ENCODE measurements at places on chromosomes 1 and 21. TPM values are rescaled to one million over a fixed set of nuclear protein-coding genes. Genes with fewer than 3 reads are reported as not detected.

DNA sequence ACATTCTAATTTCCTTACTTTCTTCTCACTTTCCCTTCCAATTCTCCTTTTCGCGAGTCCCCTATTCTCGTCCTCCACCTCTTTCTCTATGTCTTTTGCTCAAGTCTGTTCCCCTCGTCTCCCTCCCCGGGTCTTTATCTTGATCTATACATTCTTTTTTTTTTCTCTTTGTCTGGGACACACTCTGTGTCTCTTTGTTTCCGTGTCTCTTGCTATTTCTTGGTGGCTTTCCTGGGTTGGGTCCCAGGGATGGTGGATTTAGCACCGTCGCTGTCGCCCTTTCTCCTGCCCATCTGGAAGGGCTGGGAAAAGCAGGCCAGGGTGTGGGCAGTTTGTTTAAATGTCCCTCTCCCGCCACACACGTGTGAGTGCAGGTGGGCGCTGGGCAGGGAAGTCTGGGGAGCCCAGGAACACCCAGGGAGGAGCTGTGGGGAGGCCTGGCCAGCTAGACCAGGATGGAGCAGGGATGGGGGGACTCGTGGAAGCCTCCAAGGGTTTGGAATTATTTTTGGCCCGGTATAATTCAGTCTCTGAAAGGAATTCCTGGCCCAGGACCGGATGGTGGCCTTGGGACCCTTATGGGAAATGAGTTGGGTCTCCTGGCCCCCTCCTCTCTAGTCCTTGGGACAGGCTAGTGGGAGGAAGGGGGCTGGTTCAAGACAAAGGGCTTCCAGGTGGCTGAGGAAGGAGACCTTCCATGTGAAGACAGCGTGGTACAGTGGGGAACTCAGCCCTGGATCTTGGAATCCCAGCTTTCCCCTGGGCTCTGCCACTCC is 9.5 kb upstream of the ID3 start:
- DNase-seq, result no peak

DNA sequence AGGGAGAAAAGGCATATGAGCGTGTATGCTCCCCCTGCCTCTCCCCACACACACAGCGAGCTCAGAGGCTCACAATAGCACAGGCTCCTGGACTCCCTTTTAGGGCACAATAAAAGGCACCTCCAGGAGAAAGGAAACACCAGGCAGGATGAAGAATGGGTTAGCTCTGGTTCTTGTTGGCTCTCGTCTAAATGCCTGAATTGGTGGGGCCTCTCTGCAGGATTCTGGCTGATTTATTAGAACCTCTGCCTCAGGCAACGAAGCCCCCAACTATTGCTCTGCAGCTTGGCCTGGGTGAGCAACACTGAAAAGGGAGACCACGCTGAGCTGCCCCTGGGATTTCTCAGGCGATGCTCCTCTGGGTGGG is 590.9 kb upstream of the PLXNA2 start:
- DNase-seq, result no peak

DNA sequence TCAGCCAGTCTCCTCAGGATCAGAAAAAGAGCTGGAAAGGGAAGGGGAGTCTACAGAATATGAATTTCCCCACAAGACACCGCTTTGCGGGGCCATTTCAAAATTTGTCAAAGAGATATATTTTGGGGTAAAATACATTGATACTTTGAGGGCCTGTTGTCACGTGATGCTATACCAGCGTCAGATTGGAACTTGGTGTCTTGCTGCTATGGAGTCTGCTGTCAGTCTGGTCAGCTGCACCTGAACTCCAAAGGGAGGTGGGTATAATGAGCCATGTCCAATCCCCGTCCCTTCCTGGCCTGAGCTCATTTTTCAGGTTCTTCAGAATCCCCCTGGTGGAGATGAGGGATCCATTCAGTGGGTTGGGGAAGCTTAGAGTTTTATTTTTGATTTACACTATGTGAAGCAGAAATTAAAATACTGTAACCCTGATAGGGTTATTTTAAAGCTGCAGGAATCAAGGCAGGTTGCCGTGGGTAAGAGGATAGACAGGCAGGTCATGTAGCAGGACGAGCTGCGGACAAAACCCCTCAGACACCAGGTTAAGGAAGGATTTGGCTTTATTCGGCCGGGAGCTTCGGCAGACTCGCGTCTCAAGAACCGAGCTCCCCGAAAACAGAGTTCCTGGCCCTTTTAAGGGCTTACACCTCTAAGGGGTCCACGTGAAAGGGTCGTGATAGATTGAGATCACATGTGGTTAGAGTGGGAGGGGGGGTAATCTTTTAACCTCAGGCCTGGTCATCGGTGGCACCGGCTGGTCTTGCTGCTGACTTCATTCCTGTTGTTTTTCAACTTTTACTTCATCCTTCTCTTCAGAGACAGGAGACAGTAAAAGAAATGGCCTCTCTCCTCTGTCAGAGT is 2.2 kb upstream of the POFUT2 start:
- DNase-seq, result peak; percentile 30

GRCh38 chr1:198440842-198441241 is 99.6 kb downstream of the ATP6V1G3 start:
- no peak for DNase-seq

DNA sequence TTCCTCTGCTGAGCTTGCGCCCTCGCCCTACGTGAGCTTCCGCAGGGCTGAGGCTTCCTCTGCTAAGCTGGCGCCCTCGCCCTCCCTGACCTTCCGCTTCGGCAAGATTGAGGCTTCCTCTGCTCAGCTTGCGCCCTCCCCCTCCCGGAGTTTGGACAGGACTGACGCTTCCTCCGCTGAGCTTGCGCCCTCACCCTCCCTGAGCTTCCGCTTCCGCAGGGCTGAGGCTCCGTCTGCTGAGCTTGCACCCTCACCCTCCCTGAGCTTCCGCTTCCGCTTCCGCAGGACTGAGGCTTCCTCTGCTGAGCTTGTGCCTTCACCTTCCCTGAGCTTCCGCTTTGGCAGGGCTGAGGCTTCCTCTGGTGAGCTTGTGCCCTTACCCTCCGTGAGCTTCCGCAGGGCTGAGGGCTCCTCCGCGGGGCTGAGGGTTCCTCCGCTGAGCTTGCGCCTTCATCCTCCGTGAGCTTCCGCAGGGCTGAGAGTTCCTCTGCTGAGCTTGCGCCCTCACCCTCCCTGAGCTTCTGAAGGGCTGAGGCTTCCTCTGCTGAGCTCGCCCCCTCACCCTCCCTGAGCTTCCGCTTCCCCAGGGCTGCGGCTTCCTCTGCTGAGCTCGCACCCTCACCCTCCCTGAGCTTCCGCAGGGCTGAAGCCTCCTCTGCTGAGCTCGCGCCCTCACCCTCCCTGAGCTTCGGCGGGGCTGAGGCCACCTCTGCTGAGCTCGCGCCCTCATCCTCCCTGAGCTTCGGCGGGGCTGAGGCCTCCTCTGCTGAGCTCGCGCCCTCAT is 753.6 kb upstream of the TPTE start:
- no peak for DNase-seq

DNA sequence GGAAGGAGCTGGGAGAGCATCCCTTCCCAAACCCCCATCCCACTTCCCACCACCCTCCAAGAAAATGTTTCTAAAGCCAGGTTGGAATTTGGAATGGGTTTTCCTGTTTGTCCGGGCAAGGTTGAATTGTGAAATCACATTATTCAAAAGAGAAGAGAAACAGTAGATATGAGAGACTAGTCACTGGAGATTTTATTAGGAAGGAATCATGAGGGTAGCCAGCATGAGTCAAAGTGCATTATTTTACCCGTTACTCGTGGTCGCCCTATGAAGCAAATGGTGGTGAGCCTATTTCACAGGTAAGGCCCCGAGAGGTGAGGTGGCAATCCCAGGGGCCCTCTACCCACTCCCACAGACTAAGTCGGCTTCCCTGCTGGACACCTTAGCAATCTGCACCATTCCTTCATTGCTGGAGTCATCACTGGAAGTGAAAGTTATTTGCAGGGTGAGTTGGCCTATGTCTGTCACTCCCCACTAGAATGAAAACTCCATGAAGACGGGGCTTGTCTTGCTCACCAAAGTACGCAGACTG is 52.8 kb downstream of the TOMM20 start:
- DNase-seq, result no peak

GRCh38 chr1:41192456-41193178 is 49.5 kb downstream of the SCMH1 start:
- DNase-seq, result no peak

- no peak for DNase-seq
Measured at GRCh38 chr21:45332981-45333582, 45.4 kb upstream of the POFUT2 start.

Gene ITGB2
- polyA plus RNA-seq, result 11.6 TPM

DNA sequence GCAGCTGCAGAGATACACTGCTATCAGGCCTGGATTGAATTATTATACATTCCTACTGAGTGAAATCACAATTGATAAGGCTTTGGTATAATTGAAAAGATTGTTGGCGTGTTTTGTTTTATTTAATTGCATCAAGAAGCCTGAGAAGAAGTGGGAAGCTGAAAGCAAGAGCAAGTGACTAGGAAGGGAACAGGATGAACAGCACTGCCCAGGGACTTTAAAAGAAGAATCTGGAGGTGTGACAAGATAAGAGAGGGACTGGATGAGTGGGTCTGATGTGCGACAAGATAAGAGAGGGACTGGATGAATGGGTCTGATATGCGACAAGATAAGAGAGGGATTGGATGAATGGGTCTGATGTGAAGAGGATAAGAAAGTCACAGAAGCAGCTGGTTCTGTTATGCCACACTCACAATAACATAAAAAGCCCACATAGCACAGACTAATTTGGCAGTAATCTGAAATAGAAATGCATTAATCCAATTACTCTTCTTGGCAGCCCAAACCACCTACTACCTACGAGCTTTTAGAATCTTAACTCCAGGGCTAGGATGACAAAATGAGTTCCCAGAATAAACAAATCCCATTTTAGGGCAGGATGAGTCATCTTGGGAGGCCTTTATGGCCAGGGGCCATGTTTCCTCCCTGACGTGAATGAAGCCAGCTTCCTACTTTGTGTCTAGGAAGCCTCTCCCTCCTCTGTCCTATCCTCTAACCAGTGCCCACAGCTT is 129.7 kb downstream of the DUSP10 start:
- no peak for DNase-seq

DNA sequence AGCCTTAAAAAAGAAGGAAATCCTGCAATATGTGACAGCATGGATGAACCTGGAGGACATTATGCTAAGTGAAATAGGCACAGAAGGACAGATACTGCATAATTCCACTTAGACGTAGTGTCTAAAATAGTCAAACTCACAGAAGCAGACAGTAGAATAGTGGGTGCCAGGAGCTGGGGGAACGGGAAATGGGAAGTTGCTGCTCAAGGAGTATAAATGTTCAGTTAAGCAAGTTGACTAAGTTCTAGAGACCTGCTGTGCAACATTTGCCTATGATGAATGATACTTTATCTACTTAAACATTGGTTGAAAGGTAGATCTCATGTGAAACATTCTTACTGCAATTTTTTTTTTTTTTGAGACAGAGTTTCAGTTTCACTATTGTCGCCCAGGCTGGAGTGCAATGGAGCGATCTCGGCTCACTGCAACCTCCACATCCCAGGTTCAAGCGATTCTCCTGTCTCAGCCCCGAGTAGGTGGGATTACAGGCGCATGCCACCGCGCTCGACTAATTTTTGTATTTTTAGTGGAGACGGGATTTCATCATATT is 197.8 kb downstream of the HIVEP3 start:
- DNase-seq, result no peak

Gene FAM78B
- polyA plus RNA-seq, result 0.91 TPM

GRCh38 chr1:237901299-237901934 is 10.7 kb upstream of the ZP4 start:
- DNase-seq, result no peak

Gene TCHH
- 0.07 TPM for polyA plus RNA-seq

Gene SLC5A9
- polyA plus RNA-seq, result 12.5 TPM

DNA sequence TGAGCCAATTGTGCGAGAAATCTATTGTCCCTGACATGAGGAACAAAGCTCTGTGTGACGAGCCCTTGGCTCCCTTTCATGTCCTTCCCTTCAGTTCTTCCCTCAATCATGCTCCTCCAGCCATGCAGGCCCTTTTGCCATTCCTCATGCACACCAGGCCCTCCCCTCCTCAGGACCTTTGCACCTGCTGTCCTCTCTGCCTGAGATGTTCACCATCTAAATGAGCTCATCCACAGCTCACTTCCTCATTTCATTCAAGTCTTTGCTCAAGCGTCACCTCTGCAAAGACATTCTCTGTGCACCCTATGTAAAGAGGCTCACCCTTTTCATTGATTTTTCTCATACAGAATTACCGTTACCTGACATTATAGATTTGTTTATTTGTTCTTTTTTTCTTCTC is 43.7 kb downstream of the C8B start:
- no peak for DNase-seq

GRCh38 chr1:11590395-11590794 is 63.8 kb downstream of the FBXO2 start:
- DNase-seq, result no peak

- DNase-seq, result no peak
Measured at GRCh38 chr21:24955275-24955961, 651.9 kb downstream of the MRPL39 start.

GRCh38 chr1:26787381-26787705 is 407 bp upstream of the PIGV start:
- no peak for DNase-seq

DNA sequence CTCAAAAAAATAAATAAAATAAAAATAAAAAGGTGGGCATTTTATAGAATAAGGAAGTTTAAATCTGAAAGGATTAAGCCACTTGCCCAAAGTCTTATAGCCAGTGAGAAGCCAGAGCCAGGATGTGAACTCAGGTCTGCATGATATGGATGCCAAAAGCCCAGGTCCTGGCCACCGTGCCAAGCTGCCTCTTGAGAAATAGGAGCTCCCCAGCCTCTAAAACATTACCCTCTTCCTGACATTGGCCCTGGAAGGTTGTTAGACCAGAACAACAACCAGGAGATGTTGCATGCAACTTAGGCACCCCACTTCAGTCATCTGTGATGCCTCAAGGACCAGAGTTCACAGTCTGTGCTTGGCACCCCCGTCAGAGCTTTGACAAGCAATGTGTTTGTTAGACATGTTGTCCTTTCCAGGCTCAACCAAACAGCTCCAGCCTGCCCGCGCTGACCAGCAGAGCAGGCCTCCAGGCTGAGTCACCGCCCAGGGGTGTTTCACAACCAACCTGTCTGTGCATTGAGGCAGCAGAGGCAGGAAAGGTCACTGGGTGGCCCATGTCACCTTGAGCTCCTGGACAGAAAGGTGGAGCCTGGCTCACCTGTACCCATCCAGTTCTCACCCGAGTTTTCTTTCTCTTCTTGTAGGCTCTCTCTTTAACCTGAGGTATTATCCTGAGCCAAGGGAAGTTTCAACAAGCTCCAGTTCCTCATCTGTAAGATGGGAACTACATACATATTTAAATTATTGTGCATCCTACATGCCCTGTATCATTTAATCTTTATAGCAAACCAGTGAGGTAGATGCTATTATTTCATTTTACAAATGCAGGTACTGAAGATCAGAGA is 14.9 kb upstream of the MED18 start:
- peak; percentile 96 for DNase-seq

Gene C1orf210
- polyA plus RNA-seq, result 9.8 TPM

DNA sequence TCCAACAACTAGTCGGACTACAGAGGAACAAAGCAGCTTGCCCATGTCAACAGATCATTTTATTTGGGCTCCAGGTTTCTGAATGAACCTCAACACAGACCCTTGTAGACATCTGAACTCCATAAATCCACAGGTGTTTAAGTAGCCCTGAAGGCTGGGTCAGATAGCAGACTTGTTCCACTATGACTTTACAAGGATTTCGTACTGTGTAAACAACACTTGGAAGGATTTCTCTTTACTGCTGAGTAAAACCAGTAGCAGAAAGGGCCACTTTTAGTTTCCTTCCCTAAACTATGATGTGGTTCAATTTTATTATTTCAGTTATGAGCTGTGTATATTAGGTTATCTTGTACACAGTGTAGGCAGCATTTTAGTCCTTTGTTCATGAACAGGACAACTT is 316.4 kb upstream of the ADGRL2 start:
- DNase-seq, result no peak

Gene MATN1
- polyA plus RNA-seq, result 0.37 TPM
